ENCODE measurements at places on chromosomes 16 and 17.
A peak's percentile ranks its signal among the peaks of the same experiment; 100 is the strongest.

GRCh38 chr16:31108035-31108793, at the start of gene BCKDK:
Gene BCKDK (plus strand): TSS chr16:31108386. CDS start chr16:31109224, 838 bp downstream.
- peak; percentile 58 for DNase-seq

DNA sequence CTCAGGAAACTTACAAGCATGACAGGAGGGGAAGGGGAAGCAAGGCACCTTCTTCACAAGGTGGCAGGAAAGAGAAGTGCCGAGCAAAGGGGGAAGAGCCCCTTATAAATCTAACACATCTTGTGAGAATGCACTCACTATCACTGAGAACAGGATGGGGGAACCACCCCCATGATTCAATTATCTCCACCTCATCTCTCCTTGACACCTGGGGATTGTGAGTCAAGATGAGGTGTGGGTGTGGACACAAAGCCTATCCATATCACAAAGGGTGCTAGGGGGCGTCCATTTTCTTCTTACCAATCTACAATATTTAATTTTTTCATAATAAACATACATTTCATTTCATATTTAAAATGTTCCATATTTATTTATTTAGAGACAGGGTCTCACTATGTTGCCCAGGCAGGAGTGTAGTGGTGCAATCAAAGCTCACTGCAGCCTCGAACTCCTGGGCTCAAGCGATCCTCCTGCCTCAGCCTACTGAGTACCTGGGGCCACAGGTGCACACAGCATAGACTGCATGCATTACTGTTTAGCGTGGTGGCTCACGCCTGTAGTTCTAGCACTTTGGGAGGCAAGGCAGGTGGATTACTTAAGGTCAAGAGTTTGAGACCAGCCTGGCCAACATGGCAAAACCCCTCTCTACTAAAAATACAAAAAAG, 26.5 kb upstream of the FAAP100 start:
- no peak for DNase-seq

DNA sequence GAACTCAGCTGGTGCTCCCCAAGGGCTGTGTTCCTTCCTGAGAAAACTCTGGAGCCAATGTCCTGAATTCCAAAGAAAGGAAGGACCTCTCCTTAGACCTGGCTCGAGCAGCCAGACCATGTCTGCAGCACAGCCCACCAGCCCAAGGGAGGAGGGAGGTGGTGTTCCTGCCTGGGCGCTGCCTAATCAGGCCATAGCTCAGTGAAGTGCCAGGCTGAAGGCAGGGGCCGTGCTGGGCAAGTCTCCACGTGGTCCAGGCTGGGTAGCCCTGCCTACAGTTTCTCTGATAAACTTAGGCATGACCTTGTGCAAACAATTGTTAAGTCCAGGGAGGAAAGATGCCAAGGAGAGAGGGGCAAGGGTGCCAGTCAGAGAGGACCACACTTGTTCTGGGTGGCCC, 76.8 kb downstream of the MPRIP start:
- no peak for DNase-seq

GRCh38 chr17:66520999-66521398, 218.6 kb downstream of the PRKCA start:
- no peak for DNase-seq

DNA sequence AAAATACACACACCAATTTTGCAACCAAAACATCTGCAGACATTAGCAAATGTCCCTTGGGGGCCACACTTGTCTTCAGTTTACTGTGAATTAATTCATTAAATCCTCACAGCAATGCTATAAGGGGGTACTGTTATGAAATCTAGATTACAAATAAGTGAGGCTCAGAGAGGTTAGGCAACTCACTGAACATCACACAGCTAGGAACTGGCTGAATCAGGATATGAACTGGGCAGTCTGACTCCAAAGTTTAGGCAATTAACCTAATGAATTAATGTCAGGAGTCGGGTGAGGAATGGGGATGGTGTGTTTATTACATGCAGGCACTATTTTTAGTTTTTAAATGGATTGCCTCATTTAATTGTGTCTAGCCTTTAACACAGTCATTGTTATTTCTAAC, 305.7 kb upstream of the XYLT1 start:
- DNase-seq, result no peak

DNA sequence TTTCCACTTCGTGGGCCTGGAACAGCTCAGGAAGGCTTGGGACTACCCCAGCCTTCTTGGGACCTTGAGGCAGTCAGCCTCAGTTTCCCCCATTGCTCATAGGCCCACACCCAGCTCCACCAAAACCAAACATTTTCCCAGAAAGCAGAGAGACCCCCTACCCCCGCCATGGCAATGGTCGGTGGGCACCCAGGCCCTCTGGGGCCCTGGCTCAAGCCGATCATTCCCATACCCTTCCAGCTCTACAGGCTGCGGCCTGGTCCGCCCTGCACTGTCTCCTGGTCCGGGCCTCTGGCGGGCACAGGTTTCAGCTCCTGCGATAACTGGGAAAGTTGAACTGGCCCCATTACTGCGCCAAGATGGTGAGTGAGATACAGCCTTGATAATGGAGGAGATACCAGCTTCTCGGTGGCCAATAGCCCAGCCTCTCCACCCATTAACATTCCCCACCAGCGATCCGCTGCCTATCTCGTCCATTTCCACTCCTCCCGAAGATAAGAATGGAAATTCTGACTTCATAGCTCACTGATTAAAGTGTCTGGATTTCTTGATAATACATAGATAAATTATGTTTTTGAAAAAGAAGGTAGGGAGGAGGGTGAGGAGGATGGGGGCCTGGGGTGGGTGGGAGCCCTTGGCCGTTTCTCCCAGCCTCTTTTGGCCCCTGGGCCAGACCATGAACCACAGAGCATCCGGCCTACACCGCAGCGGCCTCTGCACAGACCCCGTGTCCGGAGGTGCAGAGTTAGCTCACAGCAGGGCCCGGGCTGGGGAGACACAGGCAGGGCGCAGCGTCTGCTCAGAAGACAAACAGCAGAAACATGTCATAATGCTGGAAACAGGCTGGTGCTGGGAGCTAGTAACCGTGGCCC, 11.6 kb downstream of the ZFPM1 start:
- no peak for DNase-seq

DNA sequence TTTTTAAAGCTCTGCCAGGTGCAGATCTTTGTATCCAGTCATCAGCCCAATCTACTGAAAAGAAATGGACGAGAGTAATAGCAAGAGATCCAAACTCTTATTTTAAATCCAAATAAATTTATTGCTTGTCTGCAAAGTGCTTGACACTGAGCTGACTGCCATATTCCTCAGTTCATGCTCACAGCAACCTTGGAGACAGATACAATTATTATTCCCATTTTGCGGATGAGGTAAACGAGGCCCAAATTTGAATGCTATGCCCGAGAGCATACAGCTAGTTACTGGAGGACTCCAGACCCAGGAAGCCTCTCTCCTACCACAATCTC, 620 bp downstream of the NOB1 start:
- DNase-seq, result no peak

GRCh38 chr17:44688675-44689476, 700 bp downstream of the CCDC43 start:
- DNase-seq, result no peak

DNA sequence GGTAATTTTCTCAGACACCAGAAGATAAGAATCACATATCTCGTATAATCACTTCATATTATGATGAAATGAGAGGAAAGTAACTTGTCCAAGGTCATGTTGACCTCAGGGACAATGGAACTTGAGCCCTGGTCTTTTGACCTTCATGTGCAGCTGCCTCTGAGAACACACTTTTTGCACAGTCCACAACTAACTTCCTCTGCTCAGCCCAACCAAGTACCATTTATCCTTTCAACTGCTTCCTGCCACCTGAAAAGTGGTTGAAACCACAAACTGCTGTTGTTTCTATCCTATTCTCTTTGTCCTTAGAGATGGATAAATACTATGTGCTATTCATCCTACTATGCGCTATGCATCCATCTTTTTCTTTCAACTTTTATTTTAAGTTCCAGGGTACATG, 2.3 kb upstream of the CCL1 start:
- DNase-seq, result no peak

GRCh38 chr17:78933025-78933958, 8.1 kb upstream of the TIMP2 start:
- DNase-seq, result no peak

GRCh38 chr17:64507413-64507782, 621 bp downstream of the CEP95 start:
- DNase-seq, result peak; percentile 17

GRCh38 chr17:44176257-44176656, 5.8 kb downstream of the ASB16 start:
- no peak for DNase-seq

GRCh38 chr17:48259694-48260291, 152.2 kb downstream of the SNX11 start:
- DNase-seq, result no peak

DNA sequence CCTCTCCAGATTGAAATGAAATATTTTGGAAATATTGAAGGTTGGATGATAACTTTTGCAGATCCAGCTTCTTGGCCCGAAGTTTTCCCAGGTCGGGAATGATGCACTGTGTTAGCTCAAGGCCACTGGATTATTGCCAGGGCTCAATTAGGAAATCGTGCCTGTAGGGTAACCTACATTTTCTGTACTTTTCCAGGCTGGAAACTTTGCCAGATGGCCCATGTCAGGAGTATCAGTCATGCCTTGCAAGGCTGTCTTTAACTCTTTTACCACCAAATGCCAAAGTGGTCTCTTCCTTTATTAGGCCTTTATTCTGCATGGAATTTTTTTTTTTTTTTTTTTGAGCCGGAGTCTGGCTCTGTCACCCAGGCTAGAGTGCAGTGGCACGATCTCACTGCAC, 8.9 kb upstream of the SEC14L1 start:
- no peak for DNase-seq

Data from naive thymus-derived CD8-positive, alpha-beta T cell (primary cell).